ENCODE measurements at places on chromosomes 7 and 10.

DNA sequence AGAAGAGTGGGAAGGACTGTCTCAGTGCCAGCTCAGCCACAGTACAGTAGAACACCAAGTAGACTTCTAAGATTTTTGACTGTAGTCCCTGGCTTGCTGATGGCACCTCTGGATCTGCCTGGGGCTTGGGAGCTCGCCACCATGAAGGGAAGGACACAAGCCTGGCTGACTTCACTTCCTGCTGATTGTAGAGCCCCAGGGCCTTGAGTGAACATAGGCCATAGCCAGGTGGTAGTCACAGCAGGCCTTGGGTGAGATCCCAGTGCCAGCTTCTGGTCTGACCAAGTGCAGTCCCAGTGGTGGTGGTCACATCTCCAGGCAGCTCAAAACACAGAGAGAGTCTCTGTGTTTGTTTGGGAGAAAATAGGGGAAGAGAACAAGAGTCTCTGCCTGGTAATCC is 57.6 kb upstream of the HBP1 start:
- no peak overlapping the region for H3K27ac ChIP-seq
- H3K4me3 ChIP-seq: no peak overlapping the region
- DNase-seq: no peak

GRCh38 chr10:61837755-61838171 is 63.7 kb upstream of the ARID5B start:
- H3K36me3 ChIP-seq: no peaks in the 10 kb centered on the region
- H3K4me3 ChIP-seq: no peak overlapping the region
- H3K27me3 ChIP-seq: no peaks in the 10 kb centered on the region
- H3K4me1 ChIP-seq: peaks cover 22% of the 10 kb centered on the region
- no peak for DNase-seq
- H3K27ac ChIP-seq: no peak overlapping the region

- DNase-seq: no peak
- H3K4me3 ChIP-seq: peak overlapping the region; percentile 2
- no peaks in the 10 kb centered on the region for H3K27me3 ChIP-seq
- peaks cover 42% of the 10 kb centered on the region for H3K4me1 ChIP-seq
- H3K27ac ChIP-seq: peak overlapping the region; percentile 68
Measured at GRCh38 chr7:28036696-28037095, 143.9 kb downstream of the JAZF1 start.

GRCh38 chr10:115956225-115957011 is 316.6 kb downstream of the GFRA1 start:
- no peak overlapping the region for H3K27ac ChIP-seq
- H3K36me3 ChIP-seq: no peaks in the 10 kb centered on the region
- H3K27me3 ChIP-seq: no peaks in the 10 kb centered on the region
- DNase-seq: no peak

DNA sequence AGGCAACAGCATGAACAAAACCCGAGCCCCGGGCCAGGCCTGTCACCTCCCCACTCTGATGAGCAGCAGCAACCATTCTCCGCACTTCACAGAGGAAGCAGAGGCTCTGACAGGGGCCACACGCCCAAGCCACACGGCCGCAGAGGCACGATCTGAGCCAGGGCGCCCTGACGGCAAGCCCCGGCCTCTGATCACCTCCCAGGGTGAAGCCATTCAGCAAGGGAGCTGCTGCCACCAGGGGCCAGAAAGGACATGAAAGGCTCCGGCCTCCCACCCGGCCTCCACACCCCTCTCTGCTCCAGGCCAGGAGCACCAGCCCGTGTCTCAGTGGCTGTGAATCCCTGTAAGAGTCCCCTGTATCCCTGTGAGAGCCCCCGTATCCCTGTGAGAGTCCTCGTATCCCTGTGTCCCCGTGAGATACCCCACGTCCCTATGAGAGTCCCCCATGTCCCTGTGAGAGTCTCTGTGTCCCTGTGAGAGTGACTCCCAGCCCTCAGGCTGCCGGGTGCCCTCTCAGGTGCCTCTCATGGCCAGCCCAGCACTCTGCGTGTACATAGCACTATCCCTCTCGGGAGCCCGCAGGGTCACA is 187.8 kb downstream of the MAD1L1 start:
- peaks cover 29% of the 10 kb centered on the region for H3K4me1 ChIP-seq
- no peak overlapping the region for H3K27ac ChIP-seq
- no peak for DNase-seq
- no peak overlapping the region for H3K4me3 ChIP-seq
- no peaks in the 10 kb centered on the region for H3K27me3 ChIP-seq

DNA sequence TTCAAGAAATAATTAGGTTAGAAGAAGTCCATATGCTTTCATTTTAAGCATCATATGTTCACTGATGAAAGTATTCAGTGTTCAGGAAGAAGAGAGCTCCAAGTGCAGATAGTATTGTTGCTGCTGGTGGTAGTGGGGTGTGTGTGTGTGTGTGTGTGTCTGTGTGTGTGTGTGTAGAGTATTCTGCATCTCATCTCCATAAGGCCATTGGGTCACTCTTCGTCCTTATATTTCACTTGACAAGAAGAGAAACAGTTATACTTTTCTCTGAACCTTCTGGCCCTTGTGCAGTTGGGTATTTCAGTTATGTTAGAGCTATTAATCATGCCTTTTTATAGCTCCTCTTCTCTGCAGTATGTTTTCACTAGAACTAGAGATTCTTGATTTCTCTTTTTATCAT is 26.2 kb downstream of the ADAM22 start:
- no peaks in the 10 kb centered on the region for H3K27me3 ChIP-seq
- no peak overlapping the region for H3K27ac ChIP-seq
- no peaks in the 10 kb centered on the region for H3K4me1 ChIP-seq
- H3K4me3 ChIP-seq: no peak overlapping the region
- DNase-seq: no peak
- H3K36me3 ChIP-seq: no peaks in the 10 kb centered on the region

GRCh38 chr10:58010073-58010702 is 257.5 kb downstream of the IPMK start:
- H3K4me3 ChIP-seq: no peak overlapping the region
- DNase-seq: no peak
- H3K27me3 ChIP-seq: no peaks in the 10 kb centered on the region
- H3K4me1 ChIP-seq: no peaks in the 10 kb centered on the region
- H3K27ac ChIP-seq: no peak overlapping the region

DNA sequence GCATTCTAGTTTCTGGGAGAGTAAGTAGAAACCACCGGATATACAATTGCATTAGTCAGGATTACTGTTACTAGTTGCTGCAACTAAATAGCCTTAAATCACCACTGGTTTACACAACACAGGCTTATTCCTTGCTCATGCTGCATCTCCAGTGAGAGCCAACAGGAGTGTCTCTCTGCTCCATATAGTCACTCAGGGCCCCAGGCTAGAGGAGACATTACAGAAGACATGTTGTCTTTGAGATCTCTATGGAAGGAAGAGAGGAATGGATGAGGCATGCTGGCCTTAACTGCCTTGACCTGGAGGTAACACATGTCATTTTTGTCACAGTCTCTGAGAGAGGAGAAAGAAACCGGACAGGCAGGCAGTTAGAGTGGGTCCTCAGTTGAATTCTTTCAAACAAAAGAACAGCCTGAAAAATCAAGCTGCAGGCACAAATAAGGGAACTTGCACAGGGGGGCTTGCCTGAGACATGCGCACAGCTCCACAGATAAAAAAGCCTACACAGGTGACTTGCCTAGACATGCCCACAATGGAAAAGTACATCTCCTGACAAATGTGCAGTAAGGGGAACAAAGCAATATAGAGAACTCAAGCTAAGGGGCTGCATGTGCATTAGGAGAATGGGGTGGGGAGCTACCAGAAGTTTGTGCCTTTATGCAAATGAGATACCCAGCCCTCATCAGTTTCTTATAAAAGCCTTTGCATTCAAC is 348.0 kb downstream of the TYW1 start:
- H3K36me3 ChIP-seq: peaks cover 27% of the 10 kb centered on the region
- no peaks in the 10 kb centered on the region for H3K27me3 ChIP-seq
- H3K27ac ChIP-seq: no peak overlapping the region
- H3K4me1 ChIP-seq: no peaks in the 10 kb centered on the region
- no peak overlapping the region for H3K4me3 ChIP-seq
- no peak for DNase-seq

DNA sequence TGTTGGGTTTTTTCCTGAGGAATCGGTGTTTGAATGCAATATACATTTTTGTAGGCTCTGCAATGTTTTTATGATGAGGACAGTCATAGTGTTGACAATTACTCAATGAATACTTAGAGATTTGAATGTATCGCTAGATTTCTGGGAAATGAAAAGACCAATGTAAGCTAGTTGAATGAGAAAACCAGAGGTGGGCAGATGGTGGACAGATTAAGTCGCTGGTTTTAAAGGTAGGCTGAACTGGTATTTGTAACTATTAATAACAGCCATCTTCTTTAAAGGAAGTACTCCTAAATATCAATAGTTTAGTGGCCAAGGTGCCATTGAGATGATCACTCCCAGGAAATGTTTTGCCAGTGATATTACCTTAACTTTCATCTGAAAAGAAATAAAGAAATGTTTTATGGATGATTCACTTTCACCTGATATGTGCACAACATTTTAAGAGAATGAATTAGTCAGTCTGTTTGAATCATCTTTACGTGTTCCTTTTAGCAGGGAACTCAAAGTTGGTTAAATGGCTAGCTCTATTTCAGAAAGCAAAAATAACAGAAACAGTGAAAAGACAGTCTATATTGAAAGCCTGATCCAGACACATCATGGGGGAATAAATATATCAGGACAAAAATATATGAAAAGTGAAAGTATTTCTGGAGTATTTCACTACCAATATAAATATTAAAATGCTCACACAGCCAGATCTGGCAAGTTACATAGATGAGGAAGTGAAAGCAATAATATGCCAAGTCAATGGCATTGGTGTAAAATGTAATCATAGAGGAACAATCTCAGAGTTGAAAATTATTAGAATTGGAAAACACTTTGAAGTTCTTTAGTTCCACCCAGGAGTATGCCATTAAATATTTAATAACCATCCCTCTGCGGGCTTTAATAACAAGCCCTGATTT is 20.7 kb downstream of the MET start:
- H3K27me3 ChIP-seq: peaks cover 8% of the 10 kb centered on the region
- no peak overlapping the region for H3K27ac ChIP-seq
- no peaks in the 10 kb centered on the region for H3K4me1 ChIP-seq
- H3K4me3 ChIP-seq: no peak overlapping the region
- H3K36me3 ChIP-seq: no peaks in the 10 kb centered on the region

- H3K4me1 ChIP-seq: no peaks in the 10 kb centered on the region
- no peak overlapping the region for H3K27ac ChIP-seq
- no peak overlapping the region for H3K4me3 ChIP-seq
- H3K27me3 ChIP-seq: no peaks in the 10 kb centered on the region
Measured at GRCh38 chr7:28722684-28723083, 235.4 kb downstream of the TRIL start.

Data from activated naive CD8-positive, alpha-beta T cell treated with anti-CD3 and anti-CD28 coated beads, Interleukin-2, amount 50 U/mL, for 24 hours (primary cell).